Activated naive CD8-positive, alpha-beta T cell treated with anti-CD3 and anti-CD28 coated beads for 36 hours (primary cell): ENCODE measurements at places on chromosomes 4 and X.
A peak's percentile ranks its signal among the peaks of the same experiment; 100 is the strongest.

DNA sequence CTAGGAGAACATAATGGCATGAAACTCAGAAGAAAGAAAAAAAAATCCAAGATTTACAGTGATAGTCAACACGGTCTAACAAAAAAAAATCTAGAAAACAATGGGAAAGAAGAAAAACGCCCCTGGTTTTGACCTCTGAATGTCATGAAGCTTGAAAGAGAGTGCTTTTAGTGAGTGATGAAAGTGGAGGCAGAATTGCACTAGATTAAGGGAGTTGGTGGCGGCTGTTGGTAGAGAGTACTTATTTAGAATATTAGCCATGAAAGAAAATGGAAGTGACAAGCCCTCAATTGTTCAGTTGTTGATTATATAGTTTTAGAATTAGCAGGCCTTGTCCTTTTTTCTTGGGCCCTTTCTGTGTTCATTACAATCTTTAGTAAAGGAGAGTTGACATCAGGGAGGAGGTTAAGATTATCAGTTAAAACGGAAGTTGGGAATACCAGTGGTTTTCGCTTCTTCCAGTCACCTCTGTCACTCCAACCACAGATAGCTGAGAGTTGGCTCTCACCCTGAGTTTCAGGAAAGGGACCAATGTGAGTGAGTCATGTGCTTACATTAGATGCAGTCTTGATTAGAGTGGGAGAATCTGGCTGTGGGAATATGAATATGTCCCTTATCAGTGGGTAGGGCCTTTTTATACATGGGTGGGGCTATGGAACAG is 29.7 kb downstream of the EREG start:
- DNase-seq, result no peak

DNA sequence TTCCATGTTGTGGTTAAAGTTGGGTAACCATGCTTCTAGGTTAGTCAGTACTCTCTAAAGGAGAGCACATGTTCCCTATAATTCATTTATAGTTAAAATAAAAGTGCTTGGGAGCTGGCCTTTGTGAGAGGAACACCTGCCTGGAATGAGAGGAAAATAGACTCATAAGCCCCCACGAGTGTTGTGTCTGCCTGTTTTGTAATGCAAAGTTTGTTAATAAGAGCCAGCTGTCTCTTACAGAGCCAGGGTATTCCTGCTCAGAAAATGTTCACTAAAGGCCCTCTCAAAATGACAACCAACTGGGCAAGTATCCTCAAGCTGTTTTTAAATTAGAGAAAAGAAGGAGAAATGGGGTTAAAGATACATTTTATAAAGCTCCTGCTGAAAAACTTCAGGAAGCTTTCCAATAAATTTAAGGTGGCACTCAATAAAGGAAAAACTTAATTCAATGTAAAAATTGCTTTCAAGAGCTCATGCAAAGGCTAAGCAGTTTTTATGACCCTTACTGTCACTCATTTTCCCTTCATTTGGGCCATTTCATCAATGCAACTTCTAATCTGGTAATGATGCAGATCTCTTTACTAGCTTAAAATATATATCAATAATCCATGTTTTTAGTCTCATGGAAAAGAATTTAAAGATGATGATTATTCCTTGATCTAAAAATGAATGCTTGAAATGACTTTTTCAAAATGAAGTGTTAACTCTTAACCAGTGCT is 793.6 kb downstream of the STPG2 start:
- no peak for DNase-seq

DNA sequence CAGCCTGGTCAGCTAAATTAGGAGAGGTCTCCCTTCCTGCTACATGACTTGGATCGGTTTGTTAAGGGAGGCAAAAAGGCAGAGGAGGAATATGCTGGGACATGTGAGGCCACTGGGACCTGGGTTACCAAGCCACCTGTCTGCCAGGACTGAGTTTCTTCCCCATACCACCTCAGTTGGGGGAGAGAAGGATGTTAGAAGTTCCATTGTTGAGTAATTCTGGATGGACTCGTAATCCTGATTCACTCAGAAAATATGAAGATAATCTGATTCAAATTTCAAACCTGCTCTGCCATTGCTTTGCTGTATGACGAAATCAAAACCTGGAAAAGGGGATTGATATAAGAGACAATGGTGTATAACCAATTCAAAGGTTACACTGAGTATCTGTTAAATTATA is 97.4 kb upstream of the S100G start:
- no peak for DNase-seq

DNA sequence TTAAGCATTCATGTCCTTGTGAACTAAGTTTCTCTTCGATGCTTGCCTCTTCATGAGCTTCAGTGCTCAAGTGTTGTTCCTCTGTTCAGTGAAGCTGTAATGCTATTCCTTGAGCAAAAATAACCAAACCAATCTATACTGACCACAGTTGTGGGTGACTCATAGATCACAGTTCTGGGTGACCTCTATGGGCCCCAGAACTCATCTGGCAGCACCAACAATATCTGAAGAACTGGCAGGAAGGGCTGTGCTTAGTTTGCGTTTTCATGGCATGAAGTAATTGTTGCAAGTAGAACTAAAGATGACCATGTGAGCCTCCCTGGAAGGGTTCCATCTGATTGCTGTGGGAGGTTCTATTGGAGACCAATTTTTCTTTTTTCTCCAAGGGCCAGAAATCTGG is 106.2 kb downstream of the CCNG2 start:
- no peak for DNase-seq

DNA sequence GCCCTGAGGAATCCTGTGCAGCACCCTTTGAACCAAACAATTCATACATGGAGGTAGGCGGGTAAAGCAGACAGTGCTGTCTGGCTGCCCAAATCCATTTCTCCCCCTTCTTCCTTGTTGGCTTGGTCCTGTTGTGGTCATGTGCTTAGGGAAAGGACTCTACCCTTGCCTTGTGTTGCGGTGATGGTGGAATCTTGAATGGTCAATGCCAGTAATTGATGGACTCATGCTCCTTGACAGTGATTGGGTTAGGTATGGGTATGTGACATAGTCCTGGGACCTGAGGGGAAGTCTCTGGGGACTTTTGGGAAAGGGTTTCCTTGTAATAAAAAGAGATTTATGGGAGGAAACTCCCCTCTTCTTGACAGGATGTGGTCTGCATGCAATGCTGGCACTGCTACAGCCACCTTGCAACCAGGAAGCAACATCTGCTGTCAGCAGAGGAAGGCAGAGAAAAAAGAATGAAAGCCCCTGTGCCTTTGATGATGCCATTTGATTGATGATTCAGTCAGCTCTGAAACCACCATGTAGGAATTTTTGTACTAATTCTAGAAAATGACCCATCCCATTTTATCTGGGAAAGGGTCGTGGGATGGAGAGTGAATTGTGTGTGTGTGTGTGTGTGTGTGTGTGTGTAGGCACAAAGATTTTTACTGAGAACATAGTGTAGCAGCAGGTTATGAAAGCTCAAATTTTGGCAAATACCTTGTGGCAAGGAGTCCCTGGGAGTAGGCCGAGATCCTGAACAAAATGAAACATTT is 30.0 kb upstream of the HUWE1 start:
- peak; percentile 44 for DNase-seq

- no peak for DNase-seq
These were observed 43.5 kb downstream of the NDST3 start for GRCh38 chr4:118077767-118078105.

DNA sequence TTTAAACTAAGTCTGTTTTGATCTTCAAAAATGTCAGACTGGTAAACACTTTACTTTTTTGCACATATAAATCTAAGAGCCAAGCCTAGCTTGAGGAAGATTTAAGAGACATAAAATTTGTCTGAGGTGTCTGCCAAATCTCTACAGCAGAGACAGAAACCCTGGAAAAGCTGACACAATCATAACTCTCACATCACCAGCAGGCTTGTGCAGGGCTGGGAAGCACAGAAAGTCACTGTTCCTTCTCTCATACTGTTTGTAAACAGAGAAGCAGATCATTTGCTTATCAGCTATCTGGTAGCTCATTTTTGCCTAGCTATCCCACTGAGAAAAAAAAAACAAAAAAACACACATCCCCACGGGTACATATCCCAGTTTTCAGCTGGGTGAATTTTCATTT is 7.0 kb downstream of the ENOX2 start:
- DNase-seq, result no peak
